Stimulated activated naive B cell treated with anti-CD40 and anti-IgM and Interleukin-4, amounts not matched to agents 10 μg/mL and 1 μg/mL and 100 μg/mL, for 72 hours (primary cell): ENCODE measurements at places on chromosomes 11 and 22.
A peak's percentile ranks its signal among the peaks of the same experiment; 100 is the strongest.

- H3K4me1 ChIP-seq, result no peaks in the 10 kb centered on the region
- DNase-seq, result no peak
These were observed 1147.1 kb upstream of the TENM4 start for GRCh38 chr11:80587906-80588305.

- peak overlapping the region; percentile 0 for H3K27ac ChIP-seq
- H3K27me3 ChIP-seq, result no peaks in the 10 kb centered on the region
- H3K4me3 ChIP-seq, result no peak overlapping the region
- peaks cover 10% of the 10 kb centered on the region for H3K36me3 ChIP-seq
- no peak for DNase-seq
- peaks cover 20% of the 10 kb centered on the region for H3K4me1 ChIP-seq
These were observed 22.1 kb downstream of the FAM76B start for GRCh38 chr11:95767498-95767897.

GRCh38 chr11:93740031-93740729 lies 1.1 kb downstream of the TAF1D start:
- peaks cover 51% of the 10 kb centered on the region for H3K4me1 ChIP-seq
- H3K27ac ChIP-seq, result peak overlapping the region; percentile 100
- peak; percentile 39 for DNase-seq

DNA sequence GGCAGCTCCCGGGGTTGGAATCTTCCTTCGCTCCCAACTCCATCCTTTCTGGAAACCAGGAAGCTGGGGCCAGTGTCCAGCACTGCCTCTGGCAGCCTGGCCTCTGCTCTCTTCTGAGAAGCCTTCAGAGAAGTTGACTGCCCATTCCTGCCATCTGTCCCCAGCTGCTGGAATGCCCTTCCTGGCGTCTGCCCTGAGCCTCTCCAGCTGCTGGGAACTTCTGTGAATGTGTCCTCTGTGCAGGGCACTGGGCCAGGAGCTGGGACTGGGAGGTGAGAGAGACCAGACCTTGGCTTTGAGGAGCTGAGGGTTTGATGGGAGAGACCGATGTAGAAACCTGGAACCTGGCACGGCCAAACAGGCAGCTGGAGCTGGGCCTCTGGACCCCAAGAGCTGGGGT lies 5.9 kb upstream of the SOX10 start:
- DNase-seq, result no peak
- peaks cover 1% of the 10 kb centered on the region for H3K4me1 ChIP-seq
- no peak overlapping the region for H3K4me3 ChIP-seq
- H3K36me3 ChIP-seq, result peaks cover 8% of the 10 kb centered on the region
- no peaks in the 10 kb centered on the region for H3K27me3 ChIP-seq
- H3K27ac ChIP-seq, result no peak overlapping the region

DNA sequence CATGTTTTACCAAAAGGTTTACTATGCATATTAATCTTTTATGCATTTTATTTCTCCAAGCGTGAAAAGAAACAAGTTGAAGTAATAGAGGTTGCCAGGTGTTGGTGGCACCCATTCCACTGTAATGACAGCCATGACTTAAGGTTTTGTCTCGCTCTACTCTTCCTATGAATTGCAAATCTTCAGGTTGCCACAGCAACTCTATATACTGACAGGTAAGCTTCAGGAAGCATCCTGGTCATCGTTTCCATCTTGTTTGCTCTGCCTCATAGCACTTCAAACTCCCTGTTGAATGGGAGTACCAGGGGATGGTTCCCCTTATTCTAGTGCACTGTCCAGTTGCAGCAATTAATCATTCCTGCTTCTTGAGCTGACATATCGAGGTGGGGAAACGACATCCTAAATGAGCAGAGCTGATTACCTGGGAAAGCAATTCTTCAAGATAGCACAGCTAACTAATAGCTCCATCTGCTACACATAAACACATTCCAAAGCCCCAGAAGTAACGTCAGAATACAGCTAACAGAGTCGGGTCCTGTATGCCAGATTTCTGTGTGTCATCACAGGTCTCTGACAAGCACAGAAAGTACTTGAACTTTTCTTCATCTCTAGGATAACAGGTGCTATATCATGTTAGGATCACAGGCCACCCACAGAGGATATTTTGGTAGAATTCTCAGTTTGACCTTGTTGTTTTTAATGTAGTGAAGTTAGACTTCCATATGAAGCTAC lies 80.3 kb downstream of the CADM1 start:
- H3K4me1 ChIP-seq, result no peaks in the 10 kb centered on the region
- DNase-seq, result no peak
- no peaks in the 10 kb centered on the region for H3K27me3 ChIP-seq
- no peak overlapping the region for H3K27ac ChIP-seq
- no peaks in the 10 kb centered on the region for H3K36me3 ChIP-seq

- H3K36me3 ChIP-seq, result no peaks in the 10 kb centered on the region
- no peaks in the 10 kb centered on the region for H3K4me1 ChIP-seq
- no peak for DNase-seq
- no peaks in the 10 kb centered on the region for H3K27me3 ChIP-seq
- H3K27ac ChIP-seq, result no peak overlapping the region
These were observed 149.8 kb downstream of the OR4C45 start for GRCh38 chr11:50182486-50182885.

GRCh38 chr11:83528877-83529276 lies 242.7 kb upstream of the CCDC90B start:
- H3K4me1 ChIP-seq, result no peaks in the 10 kb centered on the region
- no peak for DNase-seq
- no peak overlapping the region for H3K27ac ChIP-seq
- H3K27me3 ChIP-seq, result peaks cover 21% of the 10 kb centered on the region
- no peaks in the 10 kb centered on the region for H3K36me3 ChIP-seq

DNA sequence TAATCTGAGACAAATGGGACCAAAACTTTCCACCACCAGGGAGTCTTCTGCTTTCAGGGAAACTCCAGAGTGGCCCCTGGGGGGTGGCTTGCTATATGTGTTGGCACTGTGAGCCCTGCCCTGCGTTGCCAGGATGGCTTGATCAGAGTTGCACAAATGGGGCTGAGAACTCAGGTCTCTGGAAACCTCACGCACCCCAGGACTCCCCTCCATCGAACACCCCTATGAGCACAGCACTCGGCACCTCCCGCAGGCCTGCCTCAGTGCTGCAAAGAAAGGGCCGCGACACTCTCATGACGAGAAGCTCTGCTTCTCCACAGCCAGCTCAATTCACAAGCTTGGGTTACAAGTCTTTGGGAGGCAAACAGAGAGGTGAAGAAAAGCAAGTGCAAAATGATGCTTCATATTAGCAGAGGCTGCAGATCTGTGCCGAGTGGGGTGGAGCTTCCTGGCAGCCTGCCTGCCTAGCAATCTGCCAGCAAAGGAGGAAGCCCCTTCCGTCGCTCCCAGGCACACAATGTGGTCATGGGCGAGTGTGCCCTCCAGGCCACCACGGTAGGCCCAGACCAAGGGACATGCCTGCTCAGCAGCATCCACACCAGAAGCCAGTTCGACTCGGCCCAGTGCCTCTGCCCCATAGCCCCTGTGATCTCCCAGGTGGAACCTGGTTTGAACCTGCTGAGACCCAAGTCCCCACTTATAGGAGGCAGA lies 55.7 kb downstream of the MYH9 start:
- H3K27me3 ChIP-seq, result no peaks in the 10 kb centered on the region
- H3K4me1 ChIP-seq, result peaks cover 87% of the 10 kb centered on the region
- peak overlapping the region; percentile 100 for H3K27ac ChIP-seq
- H3K36me3 ChIP-seq, result peaks cover 89% of the 10 kb centered on the region
- peak overlapping the region; percentile 84 for H3K4me3 ChIP-seq

- H3K4me3 ChIP-seq, result no peak overlapping the region
- no peak for DNase-seq
- H3K4me1 ChIP-seq, result no peaks in the 10 kb centered on the region
- peaks cover 5% of the 10 kb centered on the region for H3K27me3 ChIP-seq
These were observed 226.3 kb upstream of the RAG2 start for GRCh38 chr11:36824349-36824748.

GRCh38 chr11:45023065-45023365 lies 72.3 kb upstream of the TP53I11 start:
- H3K27me3 ChIP-seq, result peaks cover 6% of the 10 kb centered on the region
- no peak overlapping the region for H3K4me3 ChIP-seq
- peak overlapping the region; percentile 26 for H3K27ac ChIP-seq
- peaks cover 2% of the 10 kb centered on the region for H3K36me3 ChIP-seq
- peaks cover 65% of the 10 kb centered on the region for H3K4me1 ChIP-seq
- no peak for DNase-seq

GRCh38 chr11:1158681-1159487 lies 1.1 kb downstream of the MUC5AC start:
- H3K4me3 ChIP-seq, result no peak overlapping the region
- H3K4me1 ChIP-seq, result no peaks in the 10 kb centered on the region

DNA sequence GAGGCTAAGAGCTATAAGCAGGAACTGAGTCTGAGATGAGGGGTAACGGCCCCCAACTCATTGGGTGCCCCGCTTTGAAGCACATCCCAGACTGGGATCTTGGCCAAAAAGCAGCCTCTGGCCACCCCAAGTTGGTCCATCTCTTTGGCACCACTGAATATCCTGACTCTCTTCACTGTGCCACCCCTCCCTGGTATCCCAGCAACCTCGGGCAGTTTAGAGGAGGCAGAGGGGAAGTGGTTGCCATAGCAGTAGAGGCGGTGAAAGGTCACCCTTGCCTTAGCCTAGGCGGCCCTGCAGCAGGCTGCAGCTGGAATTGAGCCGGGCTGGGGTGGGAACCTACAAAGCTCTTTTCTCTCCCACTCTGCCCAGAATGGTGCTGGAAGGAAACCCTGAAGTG lies 1.1 kb downstream of the PELI3 start:
- H3K4me3 ChIP-seq, result peak overlapping the region; percentile 95
- no peaks in the 10 kb centered on the region for H3K36me3 ChIP-seq
- DNase-seq, result peak; percentile 37
- H3K27me3 ChIP-seq, result no peaks in the 10 kb centered on the region
- peak overlapping the region; percentile 94 for H3K27ac ChIP-seq
- H3K4me1 ChIP-seq, result peaks cover 42% of the 10 kb centered on the region

- no peak overlapping the region for H3K27ac ChIP-seq
- H3K27me3 ChIP-seq, result no peaks in the 10 kb centered on the region
- H3K4me1 ChIP-seq, result peaks cover 24% of the 10 kb centered on the region
- DNase-seq, result peak; percentile 51
These were observed 9.1 kb downstream of the PRR33 start for GRCh38 chr11:1882265-1883238.

DNA sequence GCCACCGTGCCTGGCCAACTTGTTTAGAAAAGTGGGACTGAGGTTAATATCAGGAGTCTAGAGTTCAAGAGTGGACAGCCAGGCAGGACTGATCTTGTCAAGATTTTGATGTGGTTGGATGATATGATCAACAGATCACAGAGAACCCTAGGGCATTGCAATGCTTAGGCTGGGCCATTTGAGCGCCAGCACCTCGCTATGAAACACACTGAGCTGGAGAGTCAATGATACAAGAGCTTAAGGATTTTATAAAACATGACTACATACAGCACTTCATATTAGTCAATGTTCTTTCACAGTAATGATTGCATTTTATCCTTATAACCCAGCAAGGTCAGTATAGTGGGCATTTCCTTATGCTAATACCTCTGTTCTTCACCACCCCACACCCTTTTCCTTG lies 15.4 kb upstream of the PEX26 start:
- peaks cover 65% of the 10 kb centered on the region for H3K4me1 ChIP-seq
- H3K4me3 ChIP-seq, result no peak overlapping the region
- H3K27me3 ChIP-seq, result no peaks in the 10 kb centered on the region
- no peak overlapping the region for H3K27ac ChIP-seq

DNA sequence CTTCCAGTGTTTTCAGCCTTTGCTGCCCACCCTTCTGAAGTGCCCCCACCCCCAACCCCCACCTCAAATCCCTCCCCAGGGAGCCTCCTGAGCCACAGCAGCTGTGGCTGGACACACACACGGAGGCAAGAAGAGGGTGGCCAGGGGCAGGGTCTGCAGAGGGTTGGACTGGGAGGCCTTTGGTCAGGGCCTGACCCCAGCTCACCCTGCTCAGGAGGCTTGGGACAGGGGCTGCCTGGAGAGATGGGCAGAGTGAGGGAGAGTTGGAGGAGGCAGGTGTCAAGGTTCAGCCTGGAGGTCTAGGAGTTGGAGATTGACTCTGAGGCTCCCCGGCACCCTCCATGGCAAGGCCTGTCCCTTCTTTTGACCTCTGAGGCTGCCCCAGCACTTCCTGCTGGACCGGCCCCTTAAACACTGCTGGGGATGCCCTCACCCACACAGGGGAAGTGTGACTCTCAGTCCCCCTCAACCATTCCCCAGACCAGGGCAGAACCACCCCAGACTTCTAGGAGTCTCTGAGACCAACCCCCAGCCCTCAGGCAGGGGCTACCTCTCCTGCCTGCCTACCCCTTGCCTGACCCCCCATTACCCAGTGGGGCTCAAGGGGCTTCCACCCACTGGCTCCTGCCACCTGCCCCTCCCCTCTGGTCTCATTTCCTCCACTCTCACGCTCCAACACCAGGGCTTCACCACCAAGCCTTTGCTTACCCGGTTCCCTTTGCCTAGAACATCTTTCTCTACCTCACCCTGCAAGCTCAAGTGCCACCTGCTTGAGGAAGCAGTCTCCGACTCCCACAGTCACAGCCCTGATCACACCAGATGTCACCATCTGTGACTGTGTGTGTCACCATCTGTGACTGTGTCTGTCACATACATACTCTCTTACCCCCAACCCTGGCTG lies 8.6 kb downstream of the ARAP1 start:
- peak overlapping the region; percentile 84 for H3K27ac ChIP-seq
- no peaks in the 10 kb centered on the region for H3K27me3 ChIP-seq
- peaks cover 92% of the 10 kb centered on the region for H3K4me1 ChIP-seq
- H3K4me3 ChIP-seq, result peak overlapping the region; percentile 52
- H3K36me3 ChIP-seq, result no peaks in the 10 kb centered on the region
- peak; percentile 67 for DNase-seq

- no peak overlapping the region for H3K27ac ChIP-seq
- H3K4me3 ChIP-seq, result no peak overlapping the region
- peaks cover 14% of the 10 kb centered on the region for H3K4me1 ChIP-seq
- peaks cover 26% of the 10 kb centered on the region for H3K36me3 ChIP-seq
- DNase-seq, result no peak
These were observed 101.1 kb upstream of the APOA1 start for GRCh38 chr11:116938471-116939070.

DNA sequence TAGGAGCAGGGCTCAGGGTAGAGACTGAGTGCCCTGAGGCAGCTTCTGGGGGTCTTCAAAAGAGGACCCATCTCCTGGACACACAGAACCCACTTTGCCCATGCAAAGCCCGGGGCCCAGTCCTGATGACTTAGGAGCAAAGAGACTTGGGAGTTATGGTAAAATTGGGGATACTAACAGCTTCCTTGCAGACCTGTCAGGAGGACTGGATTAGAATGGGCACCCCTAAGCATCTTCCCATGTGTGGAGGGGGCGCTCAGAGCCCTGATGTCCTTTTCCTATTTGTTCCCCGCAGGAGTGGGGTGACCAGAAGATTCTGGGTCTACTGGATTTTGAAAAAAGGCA lies 100.0 kb downstream of the WNT7B start:
- peaks cover 6% of the 10 kb centered on the region for H3K4me1 ChIP-seq
- H3K27me3 ChIP-seq, result peaks cover 37% of the 10 kb centered on the region
- no peak overlapping the region for H3K4me3 ChIP-seq
- H3K36me3 ChIP-seq, result peaks cover 5% of the 10 kb centered on the region

- peaks cover 41% of the 10 kb centered on the region for H3K4me1 ChIP-seq
- H3K36me3 ChIP-seq, result peaks cover 3% of the 10 kb centered on the region
- peak; percentile 44 for DNase-seq
- H3K27me3 ChIP-seq, result no peaks in the 10 kb centered on the region
These were observed 26.1 kb downstream of the PTPRJ start for GRCh38 chr11:48006301-48006992.
